ENCODE measurements at places on chromosomes 6 and 20. TPM values are rescaled to one million over a fixed set of nuclear protein-coding genes. Genes with fewer than 3 reads are reported as not detected.
A peak's percentile ranks its signal among the peaks of the same experiment; 100 is the strongest.

Gene SOX18
- 0.12 TPM for total RNA-seq

Gene ZNF133
- 29.7 TPM for total RNA-seq

Gene FKBP1C
- 1.7 TPM for total RNA-seq

Gene HACE1
- total RNA-seq = 11.1 TPM

Gene WDR27
- total RNA-seq = 12.3 TPM

Gene KIF25
- 0.39 TPM for total RNA-seq

Gene ENPP5
- total RNA-seq = 0.12 TPM

Gene CLIC5
- 0.10 TPM for total RNA-seq

GRCh38 chr6:81694855-81695254 lies 57.6 kb downstream of the TENT5A start:
- DNase-seq = no peak

DNA sequence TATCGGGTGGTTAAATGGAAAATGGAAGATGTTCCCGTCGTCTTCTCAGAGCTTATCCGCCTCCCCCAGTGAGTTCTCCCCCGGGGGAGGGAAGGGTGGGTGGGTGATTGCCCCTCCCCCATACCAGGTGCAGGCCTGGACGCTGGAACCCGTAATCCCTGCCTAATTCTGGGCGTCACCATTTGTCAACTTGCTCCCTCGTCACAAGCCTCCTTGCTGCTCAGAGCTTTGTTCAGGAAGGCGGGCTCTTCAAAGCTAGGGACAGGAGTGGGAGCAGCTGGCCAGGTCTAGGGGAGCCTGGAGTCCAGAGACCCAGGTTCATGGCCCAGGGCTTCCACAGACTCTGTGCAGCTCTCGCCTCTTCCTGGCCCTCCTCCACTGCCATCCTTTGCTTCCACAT lies 25.6 kb downstream of the CDH22 start:
- no peak for DNase-seq

DNA sequence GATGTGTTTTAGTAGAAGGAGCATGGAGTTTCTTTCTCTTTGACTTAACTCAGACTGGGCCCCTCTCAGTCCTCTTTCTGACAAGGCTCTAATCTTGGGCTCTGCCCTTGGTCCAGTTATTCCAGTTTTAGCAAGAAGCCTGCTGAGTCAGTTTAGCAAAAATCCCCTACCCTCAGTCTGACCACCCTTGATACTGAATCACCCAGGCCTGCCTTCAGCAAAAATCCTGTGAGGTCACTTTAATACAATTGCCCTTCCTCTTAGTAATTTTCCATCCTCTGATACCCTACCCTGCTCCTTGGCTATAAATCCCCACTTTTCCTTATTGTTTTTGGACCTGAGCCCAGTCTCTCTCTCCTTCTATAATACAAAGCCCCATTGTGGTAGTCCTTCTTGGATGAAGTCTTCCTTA lies 326.7 kb upstream of the NOX3 start:
- peak; percentile 97 for DNase-seq

DNA sequence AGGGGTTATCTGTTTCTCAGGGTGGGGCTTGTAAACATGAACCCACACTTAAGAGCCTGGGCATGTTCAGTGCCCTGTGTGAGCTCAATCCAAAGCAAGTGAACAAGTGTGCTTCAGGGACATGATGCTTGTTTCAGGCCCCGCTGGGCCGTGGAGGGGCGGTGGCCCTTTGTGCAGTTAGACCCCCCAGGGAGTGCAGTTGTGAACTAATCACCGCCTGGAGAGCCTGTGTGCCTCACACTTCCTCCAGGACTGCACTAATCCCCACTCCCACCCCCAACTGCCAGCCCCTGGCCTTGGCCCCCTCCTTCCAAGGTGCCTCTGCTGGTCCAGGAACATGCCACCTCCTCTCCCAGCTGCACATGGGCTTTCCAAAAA lies 58.1 kb downstream of the RREB1 start:
- peak; percentile 29 for DNase-seq

DNA sequence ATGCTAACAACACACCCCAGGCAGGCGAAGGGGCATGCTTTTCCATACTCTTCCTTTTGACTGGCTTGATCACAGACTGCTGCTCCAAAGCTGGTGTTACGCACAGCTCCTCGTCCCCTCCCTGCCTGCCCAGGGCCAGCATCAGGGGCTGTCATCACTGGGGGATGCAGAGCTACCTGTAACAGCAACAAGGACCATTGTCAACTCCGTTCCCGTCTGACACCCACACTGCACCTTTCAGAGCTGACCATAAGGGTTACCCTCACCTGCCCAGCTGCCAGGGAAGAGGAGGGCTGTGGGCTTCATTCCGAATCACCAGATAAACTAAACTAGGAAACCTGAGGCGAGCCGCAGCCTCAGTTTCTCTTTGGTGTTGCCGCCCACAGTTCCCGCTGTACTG lies 15.4 kb downstream of the NQO2 start:
- DNase-seq = no peak

DNA sequence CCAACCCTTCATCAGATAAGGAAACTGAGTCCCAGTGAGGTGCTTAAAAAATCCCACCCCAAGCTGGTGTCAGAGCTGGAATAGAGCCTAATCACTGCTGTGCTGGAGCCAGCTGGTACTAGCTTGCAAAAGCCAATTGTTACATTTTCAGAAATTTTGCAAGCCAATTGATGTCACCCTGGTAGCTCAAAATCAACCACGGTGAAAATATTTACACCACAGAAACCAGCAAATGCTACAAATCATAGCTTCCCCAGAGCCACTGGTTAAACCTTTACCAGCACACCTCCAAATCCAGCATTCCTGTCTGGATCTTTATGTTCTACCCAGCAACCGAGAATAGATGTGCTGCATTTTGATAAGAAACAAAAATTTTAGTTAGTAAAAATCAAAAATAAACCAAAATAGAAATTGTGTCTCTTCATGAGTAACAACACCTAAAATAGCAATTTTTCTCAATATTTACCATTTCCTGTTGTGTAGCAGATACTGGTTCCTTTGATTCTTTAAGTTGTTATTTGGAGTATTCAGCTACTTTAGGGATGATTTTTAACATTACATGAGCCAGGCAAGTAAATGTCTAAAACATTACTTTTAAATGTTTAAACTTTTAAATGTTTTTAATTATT lies 7.2 kb upstream of the LCA5 start:
- DNase-seq = peak; percentile 18

DNA sequence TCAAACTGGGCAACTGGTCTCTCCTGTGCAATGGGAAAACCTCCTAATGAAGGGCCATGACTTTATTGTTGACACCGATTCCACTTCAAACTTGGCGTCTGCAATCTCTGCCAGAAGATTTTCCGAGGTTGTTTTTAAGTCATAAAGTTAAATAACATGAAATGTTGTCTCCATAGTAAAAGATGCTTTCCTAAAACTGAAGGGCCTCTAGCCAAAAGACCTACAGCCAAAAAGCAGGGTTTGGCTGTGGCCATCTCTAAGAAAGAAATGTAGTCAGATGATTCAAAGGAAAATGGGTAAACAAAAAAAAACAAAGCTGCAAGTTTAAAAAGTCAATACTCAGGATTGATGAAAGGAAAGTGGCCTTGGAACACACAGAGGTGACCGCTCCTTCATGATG lies 14.1 kb downstream of the CD93 start:
- DNase-seq = no peak

DNA sequence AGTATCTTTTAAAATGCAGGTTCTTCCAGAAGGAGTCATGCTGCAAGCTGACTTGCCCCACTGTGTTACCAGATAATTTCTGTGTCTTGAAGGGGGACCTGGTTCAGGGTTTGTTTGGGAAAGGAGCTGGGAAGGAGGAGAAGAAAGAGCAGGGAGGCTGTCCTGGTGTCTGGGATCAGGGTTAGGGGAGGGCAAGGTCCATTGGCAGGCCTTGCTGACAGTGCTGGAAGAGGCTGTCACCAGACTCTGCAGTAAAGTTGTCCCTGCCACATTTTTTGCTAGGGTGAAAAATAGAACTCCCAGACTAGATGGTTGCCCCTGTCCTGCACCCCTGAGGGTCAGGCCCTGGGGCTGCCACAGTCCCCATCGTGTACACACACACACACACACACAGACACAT lies 14.9 kb downstream of the GLP1R start:
- DNase-seq = no peak

- DNase-seq = peak; percentile 99
Measured at GRCh38 chr6:156427345-156427744, 349.8 kb upstream of the ARID1B start.

- DNase-seq = no peak
Measured at GRCh38 chr6:41061196-41061726, 8.3 kb downstream of the APOBEC2 start.

DNA sequence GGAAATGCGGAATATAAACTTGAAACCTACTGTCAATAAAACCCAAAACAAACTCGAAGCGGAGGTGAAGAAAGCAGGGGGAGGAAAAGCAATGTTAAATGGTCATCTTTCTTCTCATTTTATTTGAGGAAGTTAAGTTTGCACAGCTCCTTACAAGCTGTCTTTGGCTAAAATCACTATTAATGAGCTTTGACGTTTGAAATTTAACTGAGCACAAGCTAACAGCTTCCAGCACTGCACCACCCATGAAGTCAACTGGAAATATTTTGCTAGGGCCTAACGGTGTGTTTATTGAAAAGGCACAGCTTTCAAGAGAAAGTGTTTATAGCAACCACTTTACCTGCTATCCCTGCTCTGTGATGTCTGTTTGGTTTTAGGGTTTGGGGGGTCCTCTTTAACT lies 103.8 kb downstream of the PKHD1 start:
- DNase-seq = no peak

DNA sequence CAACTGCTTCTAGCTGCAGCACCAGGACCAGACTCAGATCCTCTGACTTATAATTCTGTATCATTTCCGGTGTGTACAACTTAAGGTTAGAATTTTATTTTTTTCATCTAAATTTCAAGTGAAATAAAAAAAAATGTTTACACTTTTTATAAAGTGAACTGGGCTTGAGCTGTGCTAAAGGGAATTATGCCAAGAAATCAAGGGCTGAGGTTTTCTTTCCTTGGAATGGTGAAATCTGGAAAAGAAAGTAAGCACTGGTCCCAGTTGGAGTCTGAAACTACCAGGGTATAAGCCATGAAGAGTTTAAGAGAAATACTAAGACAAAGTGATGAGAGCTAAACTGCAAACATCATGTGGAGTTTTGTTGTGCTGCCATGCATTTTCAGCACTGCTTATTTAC lies 21.7 kb upstream of the FYN start:
- DNase-seq = no peak

- no peak for DNase-seq
Measured at GRCh38 chr20:44533928-44534327, 12.1 kb upstream of the SERINC3 start.

GRCh38 chr6:47016261-47016660 lies 25.9 kb downstream of the ADGRF1 start:
- peak; percentile 61 for DNase-seq

DNA sequence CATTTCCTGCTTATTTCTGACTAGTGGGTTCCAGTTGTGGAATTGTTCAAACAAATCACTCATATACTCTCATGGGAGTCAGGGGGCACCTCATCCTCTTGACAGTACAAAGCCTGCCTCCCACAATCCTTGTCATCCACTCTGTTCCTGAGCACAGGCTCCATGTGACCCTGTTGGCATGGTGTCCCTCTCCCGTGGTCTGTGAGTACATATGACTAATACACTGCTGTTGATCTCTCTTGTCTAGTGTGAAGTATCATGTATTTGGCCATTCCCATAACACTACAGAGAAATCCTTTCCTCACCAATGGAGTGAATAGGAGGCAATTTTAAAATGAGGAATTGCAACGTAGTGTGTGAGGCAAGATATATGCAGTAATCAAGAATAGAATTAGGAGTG lies 185.3 kb downstream of the OGFRL1 start:
- DNase-seq = peak; percentile 92

DNA sequence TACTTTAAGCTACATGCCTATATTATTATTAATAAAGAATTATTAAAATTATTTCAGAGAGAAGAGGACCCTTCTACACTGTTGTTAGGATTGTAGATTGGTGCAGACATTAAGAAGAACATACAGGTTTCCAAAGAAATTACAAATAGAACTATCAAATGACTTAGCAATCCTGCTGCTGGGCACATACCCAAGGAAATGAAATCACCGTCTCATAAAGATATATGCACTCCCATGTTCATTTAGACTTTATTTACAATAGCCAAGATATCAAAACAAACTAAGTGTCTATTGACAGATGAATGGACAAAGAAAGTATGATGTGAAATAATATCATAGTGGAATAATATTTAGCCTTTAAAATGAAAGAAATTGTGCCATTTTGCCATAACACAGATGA lies 687.7 kb upstream of the POU3F2 start:
- DNase-seq = no peak

GRCh38 chr6:76221525-76221924 lies 149.1 kb upstream of the IMPG1 start:
- no peak for DNase-seq

DNA sequence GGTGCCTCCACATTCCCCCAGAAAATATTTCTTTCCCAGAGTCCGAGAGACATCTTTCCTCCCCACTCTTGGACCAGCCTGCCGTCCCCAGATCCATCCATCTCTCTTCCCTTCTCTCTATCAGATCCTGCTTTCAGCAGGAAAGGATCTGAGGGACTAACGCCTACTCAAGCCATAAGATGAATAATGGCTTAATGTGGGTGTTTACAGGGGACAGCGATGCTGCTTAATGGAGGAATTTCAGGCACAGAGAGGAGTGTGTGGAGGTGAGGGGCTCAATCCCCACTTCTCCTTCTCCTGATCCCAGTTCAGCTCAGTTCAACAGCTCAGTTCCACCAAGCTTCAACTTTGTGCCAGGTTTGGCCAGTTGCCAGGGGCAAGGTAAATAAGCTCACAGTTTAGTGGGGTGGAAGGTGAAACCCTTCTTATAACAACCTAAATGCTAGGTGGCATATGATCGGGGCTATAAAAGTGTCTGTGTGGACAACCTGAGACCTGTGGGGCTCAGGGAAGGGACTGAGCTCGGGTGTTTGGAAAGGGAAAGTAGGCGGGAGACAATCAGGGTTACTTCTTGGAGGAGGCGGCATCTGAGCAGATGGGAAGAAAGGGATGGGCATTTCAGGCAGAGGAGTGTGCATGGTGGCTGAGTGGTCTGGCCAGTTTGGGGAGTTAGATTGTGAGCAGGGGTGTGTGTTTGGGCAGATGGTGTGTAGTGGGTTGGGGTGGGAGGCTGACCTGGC lies 55.8 kb downstream of the CDH22 start:
- DNase-seq = no peak

- DNase-seq = no peak
Measured at GRCh38 chr20:48615871-48616270, 211.9 kb downstream of the PREX1 start.

DNA sequence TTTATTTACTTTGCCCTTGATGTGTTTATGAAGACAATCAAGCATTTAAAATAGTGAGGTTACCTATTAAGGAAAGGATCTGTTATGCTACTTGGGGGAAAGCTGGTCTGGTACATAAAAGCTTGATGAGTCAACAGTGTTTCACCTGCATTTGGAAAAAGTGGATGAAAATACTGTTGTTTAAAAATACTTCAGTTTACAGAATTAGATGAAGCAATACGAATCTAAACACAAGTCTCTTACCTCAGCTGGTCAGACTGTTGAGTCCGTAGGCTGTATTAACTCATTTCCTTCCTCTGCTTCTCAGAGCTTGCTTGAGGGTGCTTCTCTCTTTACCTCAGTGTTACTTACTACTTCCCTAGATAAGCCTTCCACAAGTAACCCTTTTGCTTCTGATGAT lies 36.1 kb downstream of the NKX2-4 start:
- DNase-seq = no peak
